ENCODE measurements at places on chromosomes 16 and 17.

DNA sequence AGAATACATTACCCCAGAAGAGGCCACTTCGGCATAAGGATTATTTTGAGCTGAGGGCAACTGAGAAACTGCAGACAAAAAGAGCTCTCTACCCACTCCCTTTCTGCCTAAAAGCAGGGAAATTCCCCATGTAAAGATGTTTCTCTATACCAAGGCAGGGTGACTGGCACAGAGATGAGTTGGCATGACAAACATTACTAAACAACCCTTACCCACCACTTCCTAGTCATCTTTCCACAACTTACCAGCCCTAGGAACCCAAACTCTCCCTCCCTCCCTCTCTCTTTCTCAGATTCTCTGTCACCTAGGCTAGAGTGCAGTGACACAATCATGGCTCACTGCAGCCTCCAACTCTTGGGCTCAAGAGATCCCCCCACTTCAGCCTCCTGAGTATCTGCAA lies 68.6 kb downstream of the EMP2 start:
- DNase-seq, result no peak

- DNase-seq, result peak; percentile 22
These were observed 51.7 kb downstream of the GAN start for GRCh38 chr16:81366316-81366932.

GRCh38 chr17:38797158-38797490 lies 2.2 kb downstream of the PIP4K2B start:
- DNase-seq, result no peak

GRCh38 chr16:24668481-24669061 lies 60.9 kb upstream of the TNRC6A start:
- no peak for DNase-seq

GRCh38 chr17:43531955-43532354 lies 14.2 kb downstream of the ETV4 start:
- DNase-seq, result no peak

GRCh38 chr17:1829216-1829591 lies 498 bp downstream of the SMYD4 start:
- peak; percentile 20 for DNase-seq

DNA sequence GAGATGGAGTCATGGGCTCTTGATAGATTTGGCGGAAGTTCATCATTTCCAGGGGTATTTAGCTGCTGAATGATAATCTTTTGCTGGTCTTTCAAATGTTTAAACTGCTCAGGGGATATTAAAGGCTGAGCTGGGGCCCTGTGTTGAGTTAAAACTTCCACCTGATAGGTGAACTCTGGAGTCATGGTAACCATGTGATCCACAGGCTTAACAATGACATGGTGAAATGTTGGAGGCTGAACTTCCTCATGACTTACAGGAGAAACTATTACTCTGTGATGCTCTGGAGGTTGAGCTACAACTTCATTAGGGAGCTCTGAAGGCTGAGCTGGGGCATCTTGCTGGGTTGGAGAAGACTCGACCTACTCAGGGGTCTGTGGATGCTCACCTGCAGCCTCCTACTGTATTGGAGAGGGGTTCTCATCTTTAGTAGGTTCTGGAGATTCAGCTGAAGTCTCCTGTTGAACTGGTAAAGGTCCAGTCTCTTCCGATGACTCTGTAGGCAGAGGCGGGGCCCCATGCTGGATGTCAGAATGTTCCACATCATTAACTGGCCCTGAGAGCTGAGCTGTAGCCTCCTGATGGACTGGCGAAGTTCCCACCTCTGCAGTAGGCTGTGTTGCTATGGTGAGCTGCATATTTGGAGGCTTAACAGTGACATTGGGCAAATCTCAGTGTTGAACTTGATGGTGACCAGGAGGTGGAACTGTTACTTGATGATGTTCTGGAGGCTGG lies 24.2 kb downstream of the RDM1 start:
- no peak for DNase-seq

GRCh38 chr17:64120159-64120810 lies 9.7 kb downstream of the ERN1 start:
- no peak for DNase-seq

DNA sequence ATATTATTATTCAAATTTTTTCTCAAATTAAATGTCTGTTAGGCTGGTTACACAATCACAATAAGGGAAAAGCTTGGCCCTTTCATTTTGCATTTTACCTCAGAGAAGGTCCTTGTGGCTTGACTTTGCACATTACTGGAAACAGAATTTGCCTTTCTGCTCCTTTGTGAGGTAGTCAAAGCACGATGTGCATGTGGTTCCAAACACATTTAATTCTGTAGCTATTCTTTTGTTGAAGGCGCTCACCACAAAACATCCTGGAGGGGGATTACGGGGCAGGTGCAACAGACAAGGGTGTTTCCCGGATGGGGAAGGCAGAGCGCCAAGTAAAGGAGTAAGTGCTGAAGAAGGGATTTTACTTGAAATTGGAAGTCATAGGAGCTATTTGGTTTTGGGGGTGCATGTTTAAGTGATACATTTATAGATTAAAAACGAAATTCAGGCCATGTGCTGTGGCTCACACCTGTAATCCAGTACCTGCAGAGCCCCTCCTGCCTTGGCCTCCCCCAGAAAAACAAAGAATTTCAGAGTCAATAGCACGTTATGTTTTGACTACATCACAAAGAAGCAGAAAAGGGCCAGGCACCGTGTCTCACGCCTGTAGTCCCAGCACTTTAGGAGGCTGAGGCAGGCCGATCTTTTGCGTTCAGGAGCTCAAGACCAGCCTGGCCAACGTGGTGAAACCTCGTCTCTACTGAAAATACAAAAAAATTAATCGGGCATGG lies 31.2 kb upstream of the TENT4B start:
- no peak for DNase-seq

GRCh38 chr16:23754594-23755483 lies at the start of gene CHP2:
Gene CHP2 (plus strand): TSS chr16:23755026. CDS start chr16:23755050, 24 bp downstream.
- DNase-seq, result no peak

- no peak for DNase-seq
These were observed 82.2 kb upstream of the CDH13 start for GRCh38 chr16:82544378-82545160.

GRCh38 chr17:76884995-76885893 lies 17.0 kb downstream of the MGAT5B start:
- DNase-seq, result no peak

GRCh38 chr17:19876529-19877161 lies 8.9 kb upstream of the ULK2 start:
- DNase-seq, result no peak

DNA sequence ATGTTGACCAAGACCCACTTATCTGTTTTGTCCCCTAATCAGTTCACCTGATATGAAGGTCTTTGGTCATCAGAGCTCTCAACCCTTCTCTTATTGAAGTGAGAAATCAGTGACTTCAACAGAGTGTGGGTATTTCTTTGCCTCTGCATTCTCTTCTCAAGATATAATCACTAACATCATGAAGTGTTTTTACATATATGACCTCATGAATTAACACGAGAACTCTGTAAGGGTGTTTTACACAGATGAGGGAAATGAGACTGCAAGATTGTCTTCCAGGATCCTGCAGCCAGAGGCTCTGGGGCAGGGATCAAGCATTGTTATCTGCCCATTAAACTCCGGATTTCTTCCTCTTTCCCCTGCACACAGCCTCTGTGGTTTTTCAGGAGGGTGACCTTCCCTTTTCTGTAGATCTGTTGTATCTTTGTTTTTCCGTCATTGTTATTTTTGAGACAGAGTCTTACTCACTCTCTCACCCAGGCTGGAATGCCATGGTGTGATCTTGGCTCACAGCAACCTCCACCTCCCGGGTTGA lies 22.7 kb downstream of the LCMT1 start:
- DNase-seq, result no peak

DNA sequence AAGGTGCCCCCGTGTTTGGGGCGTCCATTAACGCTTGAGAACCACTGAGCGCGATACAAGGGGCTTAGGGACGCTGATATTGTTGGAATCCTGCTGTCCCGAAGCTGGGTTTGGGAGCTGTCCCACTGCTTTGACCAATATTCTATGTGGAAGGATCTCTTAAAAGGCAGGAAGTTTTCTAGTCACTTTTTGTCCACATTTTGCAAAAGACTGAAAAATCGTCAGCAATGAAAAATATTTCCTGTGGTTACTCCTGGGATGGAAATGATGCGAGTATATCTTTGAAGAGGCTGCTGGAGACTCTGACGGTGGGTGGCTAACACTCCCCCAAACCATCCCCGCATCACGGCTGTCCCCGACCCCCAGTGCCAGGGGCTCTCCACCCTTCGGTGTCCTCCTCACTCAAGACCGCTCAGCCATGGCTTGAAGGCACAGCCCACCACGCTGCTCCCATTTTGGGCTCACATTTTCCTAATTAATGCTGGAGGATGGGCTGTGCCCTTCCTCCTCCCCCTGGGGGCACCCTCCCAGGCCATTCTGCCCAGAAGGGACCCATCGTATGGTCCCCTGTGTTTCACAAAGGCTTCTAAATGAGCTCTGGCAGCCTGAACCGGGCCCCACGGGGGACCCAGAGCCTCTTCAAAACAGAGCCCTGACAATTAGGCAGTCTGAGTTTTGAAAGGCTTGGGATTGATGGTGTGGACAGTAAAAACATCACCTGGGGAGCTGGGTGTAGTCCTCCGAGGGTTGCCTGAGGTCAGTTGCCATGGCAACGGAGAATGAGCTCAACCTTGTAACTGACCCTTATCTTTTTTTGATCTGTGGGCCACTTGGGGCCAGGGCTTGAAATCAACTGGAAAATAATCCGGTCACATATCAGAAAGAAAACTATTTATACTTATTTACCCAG lies 158.6 kb downstream of the C16orf78 start:
- no peak for DNase-seq

- no peak for DNase-seq
These were observed 60.2 kb downstream of the RAI1 start for GRCh38 chr17:17741349-17742023.

DNA sequence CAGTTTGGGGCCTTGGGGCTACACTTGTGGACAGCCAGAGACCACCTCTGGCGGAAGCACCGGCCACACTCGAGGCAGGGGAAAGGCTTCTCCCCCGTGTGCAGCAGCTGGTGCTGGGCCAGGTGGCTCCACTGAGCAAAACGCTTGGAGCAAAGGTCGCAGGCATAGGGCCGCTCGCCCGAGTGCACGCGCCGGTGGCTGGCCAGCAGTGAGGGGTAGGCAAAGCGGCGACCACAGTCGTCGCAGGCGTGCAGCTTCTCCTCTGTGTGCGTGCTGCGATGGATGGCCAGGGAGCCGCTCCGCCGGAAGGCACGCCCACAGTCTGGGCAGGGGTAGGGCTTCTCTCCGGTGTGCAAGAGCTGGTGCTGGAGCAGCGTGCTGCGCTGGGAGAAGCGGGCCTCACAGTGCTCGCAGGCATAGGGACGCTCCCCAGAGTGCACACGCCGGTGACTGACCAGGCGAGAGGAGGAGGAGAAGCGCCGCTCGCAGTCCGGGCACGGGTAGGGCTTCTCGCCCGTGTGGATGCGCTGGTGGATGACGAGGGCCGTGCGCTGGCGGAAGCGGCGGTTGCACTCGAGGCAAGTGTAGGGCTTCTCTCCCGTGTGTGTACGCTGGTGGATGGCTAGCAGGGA lies 5.8 kb downstream of the ZNF689 start:
- no peak for DNase-seq

- DNase-seq, result no peak
These were observed 22.2 kb downstream of the ANKFN1 start for GRCh38 chr17:56175299-56175955.

DNA sequence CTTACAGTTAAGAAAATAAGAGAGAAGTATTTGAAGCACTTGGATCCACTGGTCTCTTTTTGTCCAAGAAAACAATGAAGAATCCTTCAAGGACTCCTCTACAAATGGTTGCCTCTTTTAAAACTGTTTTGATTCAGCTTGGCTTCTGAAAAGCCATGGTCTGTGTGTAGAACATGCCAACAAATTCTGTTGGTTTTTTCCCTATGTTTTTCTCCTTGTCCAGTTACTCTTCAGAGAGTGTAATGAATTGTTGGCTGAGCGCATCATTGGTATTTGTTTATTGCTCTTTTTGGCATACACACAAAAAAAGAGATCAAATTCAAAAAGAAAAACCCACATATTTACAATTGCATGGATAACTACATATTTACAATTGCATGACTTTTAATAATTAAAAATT lies at the start of gene ABCA10:
ABCA10 (minus strand) TSS at position 249 of the 400 bp plus-strand sequence. CDS start 3,466 bp downstream, outside the sequence.
- no peak for DNase-seq

- DNase-seq, result no peak
These were observed 19.2 kb downstream of the STRADA start for GRCh38 chr17:63722403-63722802.

- DNase-seq, result peak; percentile 88
These were observed 8.5 kb downstream of the ITGA3 start for GRCh38 chr17:50064253-50065001.

DNA sequence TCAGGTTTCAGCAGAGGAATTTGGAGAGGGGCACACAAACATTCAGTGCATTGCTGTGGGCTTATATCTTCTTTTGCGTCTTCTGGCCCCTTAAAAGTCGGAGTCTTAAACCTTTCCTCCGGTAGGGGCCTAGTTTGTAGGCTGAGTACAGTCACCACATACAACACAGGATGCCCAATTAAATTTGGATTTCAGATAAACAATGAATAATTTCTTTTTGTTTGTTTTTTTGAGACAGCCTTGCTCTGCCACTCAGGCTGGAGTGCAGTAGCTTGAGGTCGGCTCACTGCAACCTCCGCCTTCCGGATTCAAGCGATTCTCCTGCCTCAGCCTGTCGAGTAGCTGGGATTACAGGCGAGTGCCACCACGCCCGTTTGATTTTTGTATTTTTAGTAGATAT lies 26.7 kb upstream of the ADORA2B start:
- DNase-seq, result no peak

DNA sequence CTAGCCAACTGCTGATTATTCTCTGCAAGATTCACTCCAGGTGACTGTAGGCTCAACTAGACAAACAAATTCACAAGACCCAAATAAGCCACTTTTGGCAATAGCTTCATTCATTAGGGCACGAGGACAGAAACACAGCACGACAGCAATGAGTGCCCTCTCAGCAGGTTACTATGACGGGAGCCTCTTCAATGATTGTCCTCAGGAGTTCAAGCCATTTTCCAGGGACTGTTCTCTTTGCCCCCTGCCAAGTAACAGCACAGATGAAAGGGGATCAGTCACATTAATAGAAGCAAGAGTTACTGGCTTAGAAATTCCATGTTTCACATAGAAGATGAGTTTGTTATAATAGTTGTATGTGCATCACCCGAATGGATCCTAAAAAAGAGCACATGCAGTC lies 712.2 kb downstream of the CDH8 start:
- DNase-seq, result no peak

DNA sequence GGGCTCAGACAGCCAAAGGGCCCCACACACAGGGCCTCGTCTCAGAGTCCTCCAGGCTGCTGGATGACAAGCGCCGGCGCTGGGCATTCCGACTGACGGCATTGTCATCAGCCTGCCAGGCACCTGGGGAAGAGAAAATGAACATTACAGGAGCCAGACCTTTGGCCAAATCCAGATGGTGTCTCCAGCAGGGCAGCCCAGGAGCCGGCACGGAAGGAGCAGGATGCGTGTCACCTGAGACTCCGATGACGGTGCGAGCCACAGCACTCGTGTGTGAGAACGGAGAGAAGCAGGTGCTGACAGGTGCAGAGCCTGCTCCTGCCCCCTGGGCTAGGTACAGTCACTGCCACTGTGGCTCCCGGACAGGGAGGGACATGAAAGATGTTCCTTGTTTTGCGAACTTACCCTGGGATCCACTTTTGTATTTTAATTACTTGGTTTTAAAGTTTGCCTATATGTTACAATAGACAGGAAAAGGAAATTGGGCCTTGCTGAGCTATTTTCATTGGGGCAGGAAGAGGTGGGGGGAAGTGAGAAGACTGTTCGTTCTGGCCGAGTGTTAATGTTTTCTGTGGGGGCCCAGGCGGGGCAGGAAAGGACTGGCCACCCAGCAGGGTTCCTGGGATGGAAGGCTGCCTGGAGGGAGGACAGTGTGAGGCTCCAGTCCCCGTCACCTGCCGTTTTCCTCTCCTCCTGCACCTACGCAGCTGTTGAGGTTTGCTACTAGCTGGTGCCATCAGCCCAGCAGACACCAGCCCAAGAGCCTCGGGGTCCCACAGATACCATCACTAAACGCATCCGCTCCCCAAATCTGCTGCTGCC lies 4.4 kb upstream of the FOXJ1 start:
- DNase-seq, result no peak

Measured in H54 (cell line).